ENCODE measurements at places on chromosomes 11 and 22.

DNA sequence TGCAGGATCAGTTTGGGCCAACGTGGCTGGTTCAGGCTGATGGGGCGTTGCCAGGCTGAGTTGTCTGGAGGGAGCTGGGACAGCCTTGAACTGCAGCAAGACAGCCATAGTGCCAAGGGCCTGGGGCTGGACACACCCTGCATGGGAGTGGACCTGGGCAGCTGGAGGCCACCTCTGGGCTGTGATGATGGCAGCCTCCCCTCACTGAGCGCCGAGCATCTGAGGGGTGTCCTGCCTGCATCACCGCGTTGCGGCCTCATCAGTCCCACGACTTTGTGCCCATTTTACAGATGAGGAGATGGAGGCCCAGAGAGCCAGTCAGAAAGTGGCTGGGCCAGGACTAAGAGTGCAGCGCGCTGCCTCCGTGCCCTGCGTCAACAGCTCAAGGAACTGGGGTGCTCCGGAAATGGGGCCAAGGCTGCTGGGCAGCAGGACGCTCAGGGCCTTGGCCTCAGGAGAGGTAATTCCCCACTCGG is 590 bp upstream of the TSPO start:
- no peak for DNase-seq

- no peak for DNase-seq
Measured at GRCh38 chr11:36296884-36297543, 926 bp downstream of the PRR5L start.

DNA sequence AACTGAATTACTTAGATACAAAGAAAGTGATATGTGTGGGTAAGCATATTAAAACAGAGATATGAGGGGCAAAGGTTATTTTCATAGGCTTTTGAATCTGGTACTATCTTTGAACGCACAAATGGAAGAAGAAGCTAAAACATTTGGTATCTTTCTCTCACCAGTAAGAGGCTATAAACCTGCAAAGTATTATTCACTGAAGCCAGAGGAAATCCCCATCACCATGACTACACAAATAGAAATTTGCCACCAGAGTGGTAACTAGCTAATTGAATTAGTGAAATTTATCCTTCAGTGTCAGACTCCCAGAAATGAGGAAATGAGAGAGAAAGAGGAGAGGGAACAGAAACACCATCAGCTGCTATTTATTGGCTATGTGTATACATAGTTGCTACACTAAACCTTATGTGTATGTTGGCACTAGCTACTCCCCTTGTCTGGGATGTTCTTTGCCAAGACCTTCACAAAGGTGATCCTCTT is 503.4 kb downstream of the DLG2 start:
- no peak for DNase-seq

DNA sequence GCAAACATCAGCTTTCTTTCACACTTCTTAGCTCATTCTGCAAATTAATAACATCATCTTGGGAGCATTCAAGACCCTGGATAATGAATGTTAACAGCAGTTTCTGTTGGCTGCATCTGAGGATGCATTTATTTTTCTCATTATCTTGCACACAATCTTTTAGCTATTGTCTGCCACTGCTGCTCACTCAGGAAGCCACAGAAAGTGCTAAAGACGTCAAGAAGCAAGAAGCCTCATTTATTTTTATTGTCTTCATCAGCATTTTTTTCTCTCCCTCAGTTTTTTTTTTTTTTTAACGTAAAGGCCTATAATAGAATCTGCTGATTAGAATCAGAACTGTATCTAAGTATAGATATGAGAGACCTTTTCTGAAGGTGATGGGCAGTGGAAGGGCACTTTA is 1339.4 kb downstream of the FAM181B start:
- no peak for DNase-seq

GRCh38 chr11:119886667-119887230 is 157.7 kb upstream of the NECTIN1 start:
- no peak for DNase-seq

DNA sequence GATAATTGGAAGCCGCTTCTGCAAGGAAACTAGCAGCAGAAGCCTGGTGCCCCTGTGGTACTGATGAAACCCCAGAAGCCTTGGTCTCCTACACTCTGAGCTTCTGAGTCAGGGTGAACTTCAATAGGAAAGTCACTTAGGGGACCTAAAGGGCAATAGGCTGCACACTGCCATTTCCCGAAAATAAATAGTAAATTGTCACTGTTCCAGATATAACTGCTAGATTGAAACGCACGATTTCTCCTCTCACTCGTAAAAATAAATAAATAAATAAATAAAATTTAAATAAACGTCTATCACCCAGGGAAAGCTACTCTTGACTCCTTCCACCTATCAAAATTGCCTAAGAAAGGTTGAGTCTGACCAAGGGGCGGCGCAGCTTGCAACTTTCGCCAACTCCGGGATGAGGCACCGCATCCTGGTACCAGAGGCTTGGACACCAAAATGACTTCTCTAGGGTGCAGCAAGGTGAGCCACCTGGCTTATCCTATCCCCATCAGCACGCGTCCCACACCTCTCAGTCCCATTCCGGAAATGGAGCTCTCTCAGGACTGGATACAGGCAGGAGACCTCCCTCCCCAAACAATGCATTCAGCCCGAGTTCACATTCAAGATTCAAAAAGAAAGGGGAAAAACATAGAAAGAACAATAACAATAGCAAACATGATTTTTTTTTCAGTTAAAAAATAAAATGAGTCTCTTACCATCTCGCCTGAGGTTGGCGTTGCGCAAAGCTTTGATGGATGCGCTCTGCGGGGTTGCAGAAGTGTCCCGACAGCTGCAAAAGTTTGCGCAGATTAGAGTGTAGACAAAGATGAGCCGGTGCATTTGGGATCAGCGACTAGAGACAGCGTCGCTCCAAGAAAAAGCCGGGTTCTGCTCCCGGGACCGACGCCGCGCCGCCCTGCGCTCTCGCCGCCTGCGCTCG is 583 bp downstream of the PDGFD start:
- no peak for DNase-seq

DNA sequence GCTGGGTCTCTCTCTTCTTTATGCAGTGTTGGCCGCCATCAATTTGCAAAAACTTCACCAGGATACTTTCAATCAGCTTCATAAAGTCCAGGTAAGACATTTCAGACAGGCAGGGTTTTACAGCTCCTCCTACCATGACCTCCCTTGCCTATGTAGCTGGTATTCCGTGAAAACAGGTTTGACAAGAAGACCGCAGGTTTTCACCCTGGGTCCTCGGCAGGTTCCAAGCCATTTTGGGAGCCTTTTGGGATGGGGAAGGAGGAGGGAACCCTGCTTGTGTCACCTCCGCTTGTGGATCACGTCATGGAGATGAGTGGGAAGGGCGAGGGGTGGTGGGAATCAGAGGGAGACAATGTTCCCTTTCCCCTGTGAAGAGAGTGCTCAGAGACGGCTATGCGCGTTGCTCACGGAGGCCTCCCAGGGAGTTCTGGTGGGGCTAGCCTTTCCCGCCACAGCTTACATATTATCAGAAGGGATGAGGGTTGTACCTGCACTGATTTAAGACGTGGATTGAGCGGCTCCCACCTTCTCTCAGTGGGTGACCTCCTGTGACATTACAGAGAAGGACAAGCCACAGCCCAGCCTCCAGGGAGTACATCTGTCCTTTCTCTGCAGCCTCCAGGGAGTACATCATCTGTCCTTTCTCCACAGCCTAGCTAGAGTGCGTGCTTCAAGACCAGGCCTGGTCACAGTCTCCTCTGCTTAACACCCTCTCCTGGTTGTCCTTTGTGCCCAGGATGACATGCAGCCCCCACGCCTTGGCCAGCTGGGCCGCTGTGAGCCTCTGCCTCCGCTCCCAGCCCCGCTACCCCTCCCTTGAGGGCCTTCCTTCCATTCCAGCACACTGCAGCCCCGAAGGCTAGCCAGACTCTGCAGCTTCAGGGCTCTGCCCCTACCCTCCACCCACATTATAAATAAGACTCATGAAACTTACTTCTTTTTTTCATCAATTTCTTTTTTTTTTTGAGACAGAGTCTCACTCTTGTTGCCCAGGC is 17.2 kb downstream of the GLB1L3 start:
- DNase-seq = no peak

- DNase-seq = no peak
Measured at GRCh38 chr11:15148169-15148568, 33.4 kb downstream of the INSC start.

DNA sequence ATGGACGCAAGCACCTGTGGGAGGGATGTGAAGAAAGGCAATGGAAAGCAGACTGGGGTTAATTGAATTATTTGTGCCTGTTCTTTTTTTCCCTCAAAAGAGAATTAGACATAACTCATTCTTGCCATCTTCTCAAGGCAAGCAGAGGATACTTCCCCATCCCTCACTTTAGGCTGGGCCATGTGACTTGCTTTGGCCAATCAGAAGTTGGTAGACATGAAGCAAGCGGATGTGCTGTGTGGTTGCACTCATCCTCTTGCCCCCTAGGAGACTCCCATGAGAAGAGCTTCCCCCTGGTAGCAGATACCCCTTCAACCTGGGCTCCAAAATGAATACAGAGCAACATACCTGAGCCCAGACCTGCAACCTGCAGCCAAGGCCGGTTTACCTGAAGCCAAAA is 124.4 kb upstream of the ZC3H12C start:
- DNase-seq = no peak

- no peak for DNase-seq
Measured at GRCh38 chr11:68289456-68289855, 17.7 kb upstream of the C11orf24 start.

DNA sequence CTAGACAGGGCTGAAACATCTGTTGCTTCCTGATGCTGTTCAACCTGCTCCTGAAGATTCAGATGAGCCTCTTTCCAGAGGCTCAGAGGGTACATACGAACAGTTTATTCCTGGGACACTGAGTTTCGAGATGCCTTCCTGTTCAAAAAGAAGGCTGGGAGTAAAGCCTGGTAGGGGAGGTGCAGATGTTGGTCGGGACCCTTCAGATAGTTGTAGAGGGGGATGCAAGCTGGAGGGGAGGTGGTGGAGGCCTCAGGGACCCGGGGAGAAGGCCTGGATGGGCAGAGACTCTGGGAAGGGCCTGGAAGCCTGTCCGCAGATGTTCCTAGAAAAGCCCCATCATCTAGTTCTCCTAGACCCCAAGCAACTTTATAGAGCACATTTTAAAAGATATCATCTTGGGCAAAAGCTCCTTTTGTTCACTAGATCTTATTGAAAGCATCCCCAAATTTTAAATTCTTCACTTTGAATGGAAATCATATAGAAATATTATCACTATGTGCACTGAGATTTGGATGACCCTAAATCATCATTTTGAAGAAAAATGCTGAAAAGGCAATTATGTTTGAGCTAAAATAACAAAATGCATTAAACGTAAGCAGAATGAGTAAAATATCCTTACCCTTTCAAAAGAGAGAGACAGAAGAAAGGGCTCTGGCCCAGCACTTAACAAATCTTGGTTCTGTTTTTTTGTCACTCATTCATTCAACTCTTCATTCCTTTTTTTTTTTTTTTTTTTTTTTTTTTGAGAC is 41.2 kb downstream of the RTL6 start:
- no peak for DNase-seq

DNA sequence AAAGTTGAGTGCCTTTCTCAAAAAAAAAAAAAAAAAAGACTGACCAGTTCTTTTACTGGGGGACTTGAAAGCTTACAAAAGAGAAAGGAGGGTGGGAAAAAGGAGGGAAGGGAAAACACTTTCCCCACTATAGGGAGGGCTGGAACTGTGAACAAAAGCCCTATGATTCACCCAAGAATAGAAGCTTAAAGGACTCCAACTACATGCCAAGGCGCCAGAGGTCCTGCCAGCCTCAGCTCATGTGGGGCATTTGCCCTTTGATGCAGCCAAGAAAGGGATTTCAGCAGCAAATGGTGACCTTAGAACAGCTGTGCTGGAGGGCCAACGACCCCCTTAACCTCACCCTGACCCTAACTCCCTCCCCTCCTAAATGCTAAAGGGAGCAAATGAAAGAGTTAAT is 160.0 kb downstream of the NTM start:
- DNase-seq = no peak

DNA sequence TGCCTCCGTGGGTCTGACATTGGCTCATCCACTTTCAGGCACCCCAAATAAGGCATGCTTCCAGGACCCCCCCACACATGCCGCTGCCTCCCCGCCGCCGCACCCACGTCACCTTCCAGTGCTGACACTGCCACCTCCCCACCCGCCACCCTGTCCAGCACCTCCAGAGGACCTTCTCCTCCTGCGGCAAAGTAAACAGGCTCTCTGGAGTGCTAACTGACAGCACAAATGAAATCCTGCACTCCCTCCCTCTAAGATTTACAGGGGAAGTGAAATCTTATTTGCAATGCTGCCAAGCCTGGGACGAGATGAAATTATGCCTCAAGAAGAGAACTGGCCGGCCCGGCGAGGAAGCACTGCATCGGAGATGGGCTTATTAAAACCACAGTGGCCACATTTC is 35.3 kb downstream of the MACROD1 start:
- DNase-seq = no peak

- DNase-seq = no peak
Measured at GRCh38 chr11:65616575-65617001, 1.0 kb downstream of the PCNX3 start.

Measured in stimulated activated naive CD4-positive, alpha-beta T cell (primary cell).